NCI-H510A (cell line): ENCODE measurements at places on chromosomes 11 and 22.

- no peak for DNase-seq
These were observed 67.9 kb downstream of the KCNQ1 start for GRCh38 chr11:2512431-2513407.

DNA sequence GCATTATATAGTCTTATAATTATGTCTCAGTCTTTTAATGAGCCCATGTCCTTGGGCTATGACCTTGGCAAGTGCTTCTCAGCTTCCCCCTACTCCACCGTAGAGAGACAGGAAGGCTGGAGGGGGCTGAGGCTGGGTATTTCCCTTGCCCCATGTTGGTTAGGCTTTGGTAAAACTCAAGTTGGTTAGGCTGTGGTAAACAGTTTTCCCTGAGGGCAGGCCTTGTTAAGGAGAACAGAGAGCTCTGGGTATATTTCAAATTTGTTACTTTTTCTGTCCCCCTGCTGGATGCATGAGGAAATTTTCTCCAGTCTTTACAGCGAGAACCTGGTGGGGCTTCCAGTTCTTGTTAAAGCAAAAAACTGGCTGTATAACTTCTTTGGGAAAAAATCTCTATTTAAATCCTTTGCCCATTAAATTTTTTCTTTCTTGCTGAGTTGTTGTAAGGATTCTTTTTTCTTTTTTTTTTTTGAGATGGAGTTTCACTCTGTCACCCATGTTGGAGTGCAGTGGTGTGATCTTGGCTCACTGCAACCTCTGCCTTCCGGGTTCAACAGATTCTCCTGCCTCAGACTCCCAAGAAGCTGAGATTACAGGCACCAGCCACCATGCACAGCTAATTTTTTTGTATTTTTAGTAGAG, 12.2 kb upstream of the DCHS1 start:
- DNase-seq: no peak

- DNase-seq: no peak
These were observed 54.9 kb upstream of the HMGXB4 start for GRCh38 chr22:35202376-35202775.

- no peak for DNase-seq
These were observed 68.2 kb downstream of the ENDOD1 start for GRCh38 chr11:95157824-95158223.

- no peak for DNase-seq
These were observed 107.0 kb upstream of the SESN3 start for GRCh38 chr11:95337972-95338429.

GRCh38 chr22:42905702-42906183, 48.7 kb upstream of the ARFGAP3 start:
- DNase-seq: peak; percentile 67

GRCh38 chr22:50224071-50224470, 20.8 kb downstream of the TUBGCP6 start:
- DNase-seq: no peak

DNA sequence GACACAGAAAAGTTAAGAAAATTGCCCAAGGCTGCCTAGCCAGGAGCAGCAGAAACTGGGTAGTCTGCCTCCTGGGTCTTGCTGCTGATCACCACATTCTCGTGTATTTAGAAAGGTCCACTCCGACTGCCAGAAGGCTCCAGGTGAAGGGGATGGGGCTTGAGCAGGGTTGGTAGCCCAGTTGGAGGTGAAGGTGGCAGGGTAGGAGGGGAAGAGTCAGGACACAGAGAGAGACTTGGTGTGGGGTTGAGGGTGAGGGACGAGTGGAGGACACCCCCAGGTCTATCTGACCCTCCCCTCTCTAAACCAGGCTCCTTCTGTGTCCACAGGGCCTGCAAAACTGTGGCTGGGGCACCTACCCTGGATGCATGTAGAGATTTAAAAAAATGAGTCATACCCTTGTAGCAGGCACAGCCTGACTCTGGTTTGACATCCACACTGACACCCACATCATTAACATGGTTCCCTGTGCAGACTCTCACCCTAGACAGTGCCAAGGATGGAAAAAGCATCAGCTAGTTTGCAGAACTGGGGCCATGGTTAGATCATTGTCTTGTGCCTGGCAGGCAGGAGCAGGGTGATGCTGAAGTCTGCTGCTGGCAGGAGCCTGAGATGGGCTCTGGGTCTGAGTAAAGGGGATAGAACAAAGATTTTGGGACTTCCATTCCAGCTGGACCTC, 273.2 kb downstream of the TENM4 start:
- DNase-seq: no peak

GRCh38 chr22:37018815-37019308, 385 bp downstream of the TST start:
- no peak for DNase-seq

DNA sequence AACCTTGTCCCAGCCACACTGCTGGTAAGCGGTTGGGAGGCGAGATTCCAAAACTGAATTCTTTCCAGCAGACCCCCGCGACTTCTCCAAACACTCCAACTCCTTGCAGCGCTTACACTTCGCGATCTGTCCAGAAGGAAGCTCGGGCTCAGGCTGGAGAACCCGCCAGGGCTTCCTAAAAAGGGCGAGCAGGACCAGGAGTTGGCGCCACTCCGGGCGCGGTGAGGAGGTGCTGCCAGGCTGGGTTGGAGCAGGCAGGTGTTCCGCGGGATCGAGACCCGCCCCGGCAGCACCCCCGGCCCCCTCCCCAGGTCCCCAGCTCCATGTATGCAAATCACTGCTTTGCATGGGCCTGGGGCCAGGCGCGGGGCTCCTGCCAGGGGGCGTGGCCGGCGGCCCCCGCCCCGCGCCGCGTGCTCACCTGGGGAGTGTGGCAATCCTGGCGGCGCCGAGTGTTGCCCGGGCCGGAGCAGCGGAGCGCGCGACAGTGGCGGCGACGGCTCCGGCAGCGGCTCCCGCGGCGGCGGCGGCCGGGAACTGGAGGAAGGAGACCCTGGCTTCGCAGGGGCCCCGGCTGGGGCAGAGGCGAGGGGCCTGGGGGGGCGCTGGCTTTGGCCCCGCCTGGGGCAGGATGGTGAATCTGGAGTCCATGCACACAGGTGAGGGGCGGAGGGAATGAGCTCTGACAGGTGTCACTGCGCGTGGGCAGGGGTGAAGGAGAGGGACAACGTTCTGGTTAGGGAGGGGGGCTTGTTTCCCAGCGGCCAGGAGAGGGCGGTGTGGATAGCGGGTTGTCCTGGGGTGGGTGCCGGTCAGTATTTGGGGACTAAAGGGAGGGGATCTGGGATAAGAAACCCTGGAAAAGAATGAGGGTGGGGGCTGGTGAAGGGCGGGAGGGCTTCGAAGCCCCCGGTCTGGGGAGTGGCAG, at the start of gene POU2F3:
TSS of gene POU2F3 (plus strand) at position 428 of the 928 bp plus-strand sequence. CDS start at position 632, 204 bp downstream.
- no peak for DNase-seq

DNA sequence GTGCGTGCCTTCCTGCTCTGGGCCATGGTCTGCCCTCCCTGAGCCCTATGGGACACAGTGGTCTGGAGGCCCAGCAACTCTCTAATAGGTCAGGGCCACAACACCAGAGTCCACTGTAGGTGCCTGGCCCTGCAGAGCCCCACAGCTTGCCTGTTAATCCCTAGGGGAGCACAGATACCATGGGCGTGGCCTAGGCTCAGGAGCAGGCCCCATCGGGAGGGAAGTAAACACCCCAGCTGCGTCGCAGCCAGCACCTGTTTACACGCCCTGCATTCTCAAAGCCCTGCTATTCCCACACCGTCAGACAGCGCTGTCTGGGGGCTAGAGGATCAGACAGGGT, 2.5 kb downstream of the KCTD17 start:
- DNase-seq: peak; percentile 17

DNA sequence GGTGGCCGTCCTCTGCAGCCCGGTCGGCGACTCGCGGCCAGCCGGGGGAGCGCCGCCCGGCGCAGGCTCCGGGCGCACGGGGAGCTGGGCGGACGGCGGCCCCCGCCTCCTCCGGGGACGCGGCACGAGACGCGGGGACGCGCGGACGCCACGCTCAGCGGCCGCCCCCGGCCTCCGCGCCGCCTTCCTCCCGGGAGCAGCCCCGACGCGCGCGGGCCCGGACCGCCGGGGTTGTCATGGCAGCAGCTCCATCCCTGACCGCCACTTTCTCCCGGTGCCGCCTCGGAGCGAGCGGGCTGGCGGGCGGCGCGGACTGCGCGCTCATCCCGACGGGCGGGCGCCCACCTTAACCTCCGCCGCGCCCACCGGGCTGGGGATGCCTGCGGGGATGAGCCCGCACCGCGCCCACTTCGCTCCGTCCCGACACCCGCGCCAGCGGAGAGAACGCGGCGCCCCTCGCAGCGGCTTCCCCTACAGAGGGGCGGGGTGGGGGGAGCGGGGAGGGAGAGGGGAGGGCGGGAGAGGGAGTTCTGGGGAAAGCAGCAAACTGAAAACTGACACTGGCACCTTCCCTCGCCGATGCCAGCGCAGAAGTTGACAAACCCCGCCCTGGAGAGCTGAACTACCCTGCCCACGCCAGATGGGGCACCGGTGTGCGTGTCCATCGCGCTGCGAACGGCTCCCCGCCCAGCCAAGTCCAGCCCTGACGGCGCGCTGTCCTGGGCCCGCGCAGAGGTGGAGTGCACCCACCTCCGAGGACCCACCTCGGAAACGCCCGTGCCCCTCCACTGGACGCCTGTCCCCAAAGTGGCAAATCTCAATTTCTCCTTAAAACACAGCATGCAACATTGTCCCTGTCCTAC, 588.4 kb downstream of the OPCML start:
- peak; percentile 31 for DNase-seq

- peak; percentile 76 for DNase-seq
These were observed 25.1 kb upstream of the RELT start for GRCh38 chr11:73350908-73351636.

DNA sequence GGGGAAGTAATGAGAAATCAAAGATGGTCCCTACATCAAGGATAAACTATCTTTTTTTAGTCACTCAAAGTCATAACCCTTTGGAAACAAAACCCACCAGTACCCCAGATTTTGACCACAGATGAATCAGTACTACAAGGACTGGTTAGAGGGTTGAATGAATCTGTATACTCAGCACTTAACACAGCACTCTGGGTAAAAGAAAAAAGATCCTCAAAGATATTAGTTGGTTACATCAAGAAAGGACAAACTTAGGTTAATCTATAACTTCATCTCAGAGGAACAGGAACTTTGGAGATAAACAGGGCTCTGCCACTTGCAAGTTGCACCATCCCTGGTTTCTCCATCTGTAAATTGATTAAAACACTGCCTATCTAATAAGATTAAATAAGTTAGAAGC, 18.8 kb downstream of the SC5D start:
- DNase-seq: no peak

DNA sequence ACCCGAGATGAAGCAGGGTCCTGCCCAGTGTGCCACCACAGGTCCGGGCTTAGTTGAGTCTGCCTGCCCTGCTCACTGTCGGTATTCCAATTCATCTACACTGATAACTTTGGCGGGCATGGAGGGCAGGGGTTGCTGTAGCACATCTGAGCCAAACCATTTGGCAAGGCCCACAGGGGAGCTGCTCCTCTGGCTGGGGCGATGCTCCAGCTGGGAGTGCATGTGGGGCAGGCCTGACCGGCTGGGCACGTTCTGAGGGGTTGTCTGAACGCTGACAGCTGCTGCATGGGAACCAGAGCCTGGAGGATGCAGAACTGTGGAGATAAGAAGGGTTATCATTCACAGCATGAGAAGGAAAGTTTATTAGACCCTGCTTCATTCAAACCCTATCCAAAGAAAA, 40.4 kb downstream of the DRG1 start:
- no peak for DNase-seq

DNA sequence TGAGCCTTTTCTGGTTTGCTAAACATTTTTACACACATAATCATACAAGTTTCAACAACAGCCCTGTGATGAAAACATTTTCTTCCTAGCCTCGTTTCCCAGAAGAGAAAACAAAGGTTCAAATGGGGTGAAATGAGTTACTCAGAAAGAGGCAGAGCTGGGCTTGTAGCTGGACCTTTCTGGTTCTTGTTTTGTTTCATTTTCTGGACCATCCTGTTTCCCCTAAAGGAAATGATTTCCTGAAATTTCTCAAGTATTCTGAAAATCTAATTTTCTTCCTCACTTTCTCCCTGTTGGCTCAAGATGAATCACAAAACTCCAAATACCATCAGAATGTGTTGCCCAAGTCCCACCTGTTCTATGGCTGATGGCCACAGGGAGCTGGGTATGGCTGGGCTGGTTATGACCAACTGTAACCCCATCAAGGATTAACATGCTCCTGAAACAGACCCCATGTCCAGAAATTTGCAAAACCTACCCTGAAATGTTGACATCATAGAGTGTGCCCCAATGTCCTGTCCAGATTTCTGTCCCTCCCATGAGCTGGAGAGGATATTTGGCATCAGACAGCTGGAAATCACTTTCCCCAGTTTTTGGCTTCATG, 6.7 kb upstream of the APOL4 start:
- no peak for DNase-seq

GRCh38 chr11:58446294-58446693, 4.3 kb upstream of the OR5B12 start:
- no peak for DNase-seq

DNA sequence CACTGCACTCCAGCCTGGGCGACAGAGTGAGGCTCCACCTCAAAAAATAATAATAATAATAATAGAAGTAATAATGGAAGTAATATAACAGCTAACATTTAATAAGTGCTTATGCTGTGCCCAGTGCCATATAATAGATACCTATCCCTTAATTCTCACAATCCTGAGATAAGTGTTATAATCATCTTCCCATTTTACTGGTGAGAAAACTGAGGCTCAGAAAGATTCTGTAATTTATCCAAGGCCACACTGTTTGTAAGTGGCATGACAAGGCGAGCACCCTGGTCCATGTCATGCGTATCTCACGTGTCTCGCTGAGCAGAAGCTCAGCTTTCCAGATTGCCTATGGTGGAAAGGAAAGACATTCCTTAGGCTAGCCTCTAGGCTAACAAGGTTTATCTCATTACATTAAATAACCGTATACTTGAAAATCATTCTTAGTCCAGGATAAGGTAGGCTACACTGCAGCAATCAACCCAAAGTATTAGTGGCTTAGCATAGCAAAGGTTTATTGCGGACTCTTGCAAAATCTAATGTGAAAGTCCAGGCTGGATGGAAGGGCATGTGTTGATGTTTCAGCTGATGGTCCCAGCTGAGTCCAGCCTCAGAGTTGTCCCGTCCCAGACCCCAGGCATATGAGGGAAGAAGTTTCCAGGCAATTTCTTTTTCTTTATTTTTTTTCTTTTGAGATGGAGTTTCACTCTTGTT, 15.0 kb upstream of the LDLRAD3 start:
- no peak for DNase-seq

DNA sequence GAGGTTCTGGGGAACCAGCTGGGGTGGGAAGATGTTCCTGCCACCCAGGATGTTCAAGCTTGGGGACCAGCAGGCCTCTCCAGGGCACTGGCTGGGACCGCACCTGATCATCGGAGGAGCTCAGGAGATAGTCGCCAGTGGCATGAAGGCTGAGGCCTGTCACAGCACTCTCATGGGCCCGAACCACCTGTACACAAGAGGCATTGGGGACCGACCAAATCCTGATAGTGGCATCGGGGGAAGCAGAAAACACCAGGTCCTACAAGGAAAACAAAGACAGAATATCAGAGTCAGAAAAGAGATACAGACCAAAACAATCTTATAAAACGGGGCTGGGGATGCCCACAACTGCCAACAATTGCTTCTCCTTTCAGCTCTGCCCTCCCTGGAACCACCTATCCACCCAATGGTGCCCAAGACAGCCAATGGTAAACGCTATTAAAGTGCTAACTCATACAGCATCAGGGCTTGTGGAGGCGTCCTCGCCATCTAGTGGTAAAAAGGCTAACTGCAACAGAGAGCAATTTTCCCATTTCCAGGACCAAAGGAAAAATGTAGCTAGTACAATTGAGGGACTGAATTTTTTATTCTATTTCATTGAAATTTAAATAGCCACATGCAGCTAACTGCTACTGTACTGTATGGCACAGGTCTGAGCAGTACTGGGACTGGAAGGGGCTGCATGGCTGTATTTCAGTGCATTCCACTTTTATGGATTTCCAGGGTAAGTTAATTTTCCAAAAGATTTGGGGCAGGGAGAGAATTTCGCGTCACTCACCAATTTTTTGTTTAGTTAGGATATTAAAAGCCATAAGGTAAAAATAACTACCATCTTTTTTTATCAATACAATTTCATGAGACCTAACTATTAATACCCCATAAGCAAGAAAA, 7.1 kb downstream of the PRPF19 start:
- DNase-seq: no peak
